ENCODE measurements at places on chromosomes 7 and 10.
A peak's percentile ranks its signal among the peaks of the same experiment; 100 is the strongest.

GRCh38 chr10:81215498-81215897, 659.5 kb upstream of the NRG3 start:
- H3K27ac ChIP-seq = no peak overlapping the region
- DNase-seq = no peak
- H3K4me1 ChIP-seq = no peaks in the 10 kb centered on the region
- no peaks in the 10 kb centered on the region for H3K36me3 ChIP-seq

- H3K27me3 ChIP-seq = no peaks in the 10 kb centered on the region
- no peak overlapping the region for H3K4me3 ChIP-seq
- H3K27ac ChIP-seq = no peak overlapping the region
- DNase-seq = no peak
- H3K4me1 ChIP-seq = no peaks in the 10 kb centered on the region
Observed at GRCh38 chr10:71351628-71352319, 32.7 kb downstream of the SLC29A3 start.

DNA sequence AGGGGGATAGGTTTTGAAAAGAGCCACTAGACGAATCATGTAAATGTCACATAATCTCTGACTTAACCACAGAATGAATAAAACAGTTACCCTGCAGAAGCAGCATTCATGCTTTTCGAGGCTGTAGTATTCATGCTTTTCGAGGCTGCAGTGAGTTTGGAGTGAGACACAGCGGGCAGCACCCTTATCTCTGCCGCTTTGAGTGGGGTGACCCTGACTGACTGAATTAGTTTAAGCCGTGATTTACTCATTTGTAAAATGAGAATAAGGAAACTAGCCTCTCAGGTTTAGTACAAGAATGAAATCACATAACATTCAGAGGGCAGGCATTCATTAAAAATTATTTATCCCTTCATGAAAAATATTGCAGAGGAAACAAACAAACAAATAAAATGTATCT, 92.8 kb upstream of the KMT2C start:
- no peak for DNase-seq
- H3K36me3 ChIP-seq = no peaks in the 10 kb centered on the region
- H3K4me3 ChIP-seq = no peak overlapping the region
- no peak overlapping the region for H3K27ac ChIP-seq
- H3K4me1 ChIP-seq = no peaks in the 10 kb centered on the region
- H3K27me3 ChIP-seq = no peaks in the 10 kb centered on the region

DNA sequence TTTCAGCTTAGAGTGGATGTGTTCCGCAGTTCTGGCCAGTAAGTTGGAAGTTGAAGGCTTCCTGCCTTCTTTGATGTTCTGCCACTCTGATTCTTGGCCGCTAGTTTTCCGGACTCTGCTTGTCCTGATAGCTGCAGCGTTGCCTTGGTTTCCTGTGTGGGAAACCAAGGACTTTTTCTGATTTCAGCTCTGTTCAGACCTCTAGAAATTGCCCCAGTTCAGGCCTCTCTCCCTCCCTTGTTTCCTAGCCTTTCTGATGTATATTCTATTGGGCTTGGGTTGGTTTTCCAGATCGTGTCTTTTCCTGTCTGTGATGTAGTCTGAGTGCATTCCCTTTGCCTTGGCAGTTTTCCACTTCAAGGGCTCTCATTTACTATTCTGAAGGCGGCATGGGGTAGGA, 318.7 kb downstream of the BBS9 start:
- H3K27ac ChIP-seq = no peak overlapping the region
- H3K36me3 ChIP-seq = no peaks in the 10 kb centered on the region
- DNase-seq = no peak
- H3K4me1 ChIP-seq = peaks cover 5% of the 10 kb centered on the region
- no peak overlapping the region for H3K4me3 ChIP-seq

GRCh38 chr7:25813381-25813780, 338.6 kb upstream of the NFE2L3 start:
- no peak for DNase-seq
- no peak overlapping the region for H3K4me3 ChIP-seq
- no peak overlapping the region for H3K27ac ChIP-seq
- peaks cover 12% of the 10 kb centered on the region for H3K27me3 ChIP-seq
- no peaks in the 10 kb centered on the region for H3K4me1 ChIP-seq

DNA sequence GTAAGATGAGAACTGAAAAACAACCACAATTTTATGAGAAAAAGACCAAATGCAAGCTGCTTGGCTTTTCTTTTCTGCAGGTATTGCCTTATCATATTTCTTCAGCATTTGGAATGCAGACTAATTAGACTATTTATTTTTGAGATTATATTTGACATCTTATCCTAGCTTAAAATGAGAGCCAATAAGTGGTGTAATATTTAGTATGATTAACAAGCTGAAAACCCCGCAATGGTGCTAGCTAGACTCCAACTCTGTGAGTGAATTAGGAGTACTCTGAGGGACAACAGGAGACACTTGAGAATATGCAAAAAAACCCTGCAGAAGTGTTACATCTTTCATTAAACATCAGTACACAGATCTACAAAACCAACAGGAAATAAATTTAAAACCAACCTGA, 180.3 kb upstream of the MEOX2 start:
- H3K4me3 ChIP-seq = no peak overlapping the region
- no peak for DNase-seq
- H3K4me1 ChIP-seq = no peaks in the 10 kb centered on the region
- no peaks in the 10 kb centered on the region for H3K27me3 ChIP-seq

DNA sequence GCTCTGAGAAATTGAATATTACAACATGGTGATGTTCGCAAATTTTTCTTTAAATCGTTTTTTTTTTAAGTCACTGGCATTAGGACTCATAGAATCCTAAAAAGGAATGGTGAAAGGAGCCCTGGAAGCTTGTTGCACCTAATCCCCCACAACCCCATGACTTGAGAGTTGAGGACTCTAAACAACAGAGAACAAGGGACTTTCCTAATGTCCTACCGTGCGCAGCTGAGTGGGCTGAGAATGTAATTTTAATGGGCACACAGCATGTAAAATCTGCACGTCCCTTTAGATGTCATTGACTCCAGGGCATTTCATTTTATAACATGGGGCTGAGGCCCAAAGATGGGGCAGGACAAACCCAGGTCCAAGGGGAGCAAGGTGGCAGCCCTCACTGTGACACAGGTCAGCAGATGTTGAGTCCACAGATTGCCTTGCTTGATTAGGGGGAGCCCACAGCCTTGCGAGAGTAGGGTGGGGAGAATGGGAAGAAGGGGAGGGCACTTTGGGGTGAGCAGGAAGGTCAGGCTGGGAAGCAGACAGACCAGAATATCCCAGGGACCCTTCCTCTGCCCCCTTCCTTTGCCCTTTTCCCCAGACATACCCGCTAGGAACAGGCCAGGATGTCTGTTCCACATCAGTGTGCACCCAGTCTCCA, 208.4 kb upstream of the ZMIZ1 start:
- no peak overlapping the region for H3K4me3 ChIP-seq
- no peak for DNase-seq
- no peaks in the 10 kb centered on the region for H3K4me1 ChIP-seq

- peaks cover 31% of the 10 kb centered on the region for H3K4me1 ChIP-seq
- DNase-seq = no peak
- no peak overlapping the region for H3K4me3 ChIP-seq
Observed at GRCh38 chr10:116720241-116720643, 22.1 kb downstream of the HSPA12A start.

DNA sequence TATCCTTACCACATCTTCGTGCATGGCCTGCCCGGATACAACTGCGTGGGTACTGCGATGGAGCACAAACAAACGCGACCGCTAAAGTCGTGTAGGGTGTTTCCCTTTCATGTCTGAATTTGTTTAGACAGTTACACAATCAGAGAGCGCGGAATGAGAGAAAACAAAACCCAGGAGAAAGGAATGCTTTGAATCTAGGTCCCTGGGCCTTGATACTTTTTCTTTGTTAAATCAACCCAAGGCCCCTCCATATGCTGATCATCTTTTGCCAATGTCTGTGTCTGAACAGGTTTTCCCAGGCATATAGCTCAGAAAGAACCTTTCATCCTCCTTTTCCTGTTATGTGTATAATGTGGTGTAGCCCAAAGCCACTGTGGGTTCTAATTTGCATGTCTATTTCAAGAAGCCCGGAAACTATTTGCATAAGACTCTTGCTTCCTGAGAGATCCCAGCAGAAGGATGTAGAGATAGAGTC, 145.8 kb downstream of the FRMD4A start:
- peaks cover 26% of the 10 kb centered on the region for H3K27me3 ChIP-seq
- H3K4me1 ChIP-seq = peaks cover 26% of the 10 kb centered on the region
- H3K27ac ChIP-seq = peak overlapping the region; percentile 52
- H3K36me3 ChIP-seq = no peaks in the 10 kb centered on the region
- no peak for DNase-seq

- no peaks in the 10 kb centered on the region for H3K4me1 ChIP-seq
- DNase-seq = no peak
- H3K27ac ChIP-seq = no peak overlapping the region
- H3K27me3 ChIP-seq = no peaks in the 10 kb centered on the region
- no peak overlapping the region for H3K4me3 ChIP-seq
Observed at GRCh38 chr7:143492043-143492471, 14.4 kb downstream of the TAS2R41 start.

DNA sequence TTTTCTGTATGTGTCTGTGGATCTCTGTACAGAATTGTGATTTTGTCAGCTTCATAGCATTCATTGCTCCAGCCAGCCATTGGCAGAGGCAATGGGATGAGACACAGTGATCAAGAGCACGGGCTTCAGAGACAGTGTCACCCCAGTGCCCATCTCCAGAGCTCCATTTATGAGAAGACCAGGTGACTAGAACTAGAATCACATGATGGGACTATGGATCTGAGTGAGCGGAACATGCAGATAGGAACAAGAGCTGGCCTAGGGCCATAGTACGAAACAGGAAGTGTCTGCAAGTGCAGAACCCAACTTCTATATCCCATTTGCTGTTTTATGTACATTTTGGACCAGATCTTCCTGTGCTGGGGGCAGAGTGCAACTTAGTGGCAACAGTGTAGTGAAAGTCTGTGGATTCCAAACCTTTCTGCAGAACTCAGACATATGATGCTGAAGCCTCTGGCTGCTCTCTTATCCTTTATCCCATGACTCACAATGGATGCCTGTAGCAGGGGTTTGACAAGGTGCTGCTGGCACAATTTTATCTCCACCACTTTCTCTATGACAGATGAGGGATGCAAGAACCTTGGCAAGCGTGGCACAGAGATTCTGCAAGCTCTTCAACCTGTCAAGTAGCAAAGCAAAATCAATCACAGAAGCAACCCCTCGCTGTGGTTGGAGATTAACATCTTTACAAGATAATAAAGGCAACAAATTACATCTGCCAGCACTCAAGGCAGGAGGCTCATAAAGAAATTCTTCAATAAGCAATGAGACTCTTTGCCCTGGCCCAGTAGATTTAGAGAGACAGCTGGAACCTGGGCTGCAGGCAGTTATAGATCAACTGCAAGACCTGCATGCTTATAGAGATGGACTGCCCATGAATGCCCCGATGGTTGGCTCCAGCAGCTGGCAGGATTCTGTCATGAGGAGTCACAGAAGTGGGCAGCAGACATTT, 681.3 kb downstream of the TNS3 start:
- no peak overlapping the region for H3K4me3 ChIP-seq
- no peaks in the 10 kb centered on the region for H3K4me1 ChIP-seq
- H3K36me3 ChIP-seq = no peaks in the 10 kb centered on the region
- no peak for DNase-seq
- H3K27ac ChIP-seq = no peak overlapping the region

GRCh38 chr10:133324857-133325260, 11.8 kb downstream of the CALY start:
- H3K4me3 ChIP-seq = peak overlapping the region; percentile 34
- H3K27ac ChIP-seq = no peak overlapping the region
- DNase-seq = no peak
- H3K4me1 ChIP-seq = peaks cover 27% of the 10 kb centered on the region
- H3K36me3 ChIP-seq = no peaks in the 10 kb centered on the region

GRCh38 chr10:26336979-26337378, 101.2 kb upstream of the APBB1IP start:
- no peak overlapping the region for H3K27ac ChIP-seq
- H3K27me3 ChIP-seq = no peaks in the 10 kb centered on the region
- no peak for DNase-seq
- H3K36me3 ChIP-seq = no peaks in the 10 kb centered on the region
- no peak overlapping the region for H3K4me3 ChIP-seq
- H3K4me1 ChIP-seq = peaks cover 5% of the 10 kb centered on the region

DNA sequence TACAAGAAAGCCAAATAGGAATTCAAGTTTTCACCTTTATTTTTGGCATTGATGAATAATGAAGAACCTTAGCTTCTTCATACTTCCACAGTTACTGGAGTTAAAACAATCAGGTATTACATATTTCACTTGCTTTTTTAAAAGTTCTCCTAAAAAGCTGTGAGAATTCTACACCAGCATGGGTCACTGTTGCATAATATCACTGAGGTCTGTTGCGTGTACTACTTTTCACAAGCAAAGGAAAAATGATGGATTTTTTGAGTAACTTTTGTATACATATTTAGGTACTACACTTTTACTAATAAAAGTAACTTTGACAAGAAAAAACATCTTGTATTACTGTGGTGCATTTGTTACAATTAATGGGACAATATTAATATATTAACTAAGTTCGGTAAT, 15.2 kb downstream of the FAM24B start:
- no peak overlapping the region for H3K4me3 ChIP-seq
- no peak overlapping the region for H3K27ac ChIP-seq
- no peaks in the 10 kb centered on the region for H3K36me3 ChIP-seq
- H3K27me3 ChIP-seq = no peaks in the 10 kb centered on the region
- no peaks in the 10 kb centered on the region for H3K4me1 ChIP-seq

GRCh38 chr10:123848564-123849457, 42.8 kb downstream of the CPXM2 start:
- H3K36me3 ChIP-seq = no peaks in the 10 kb centered on the region
- no peak for DNase-seq
- H3K4me1 ChIP-seq = no peaks in the 10 kb centered on the region
- no peak overlapping the region for H3K27ac ChIP-seq
- H3K4me3 ChIP-seq = no peak overlapping the region

GRCh38 chr7:158847451-158847866, 8.9 kb upstream of the DYNC2I1 start:
- H3K27me3 ChIP-seq = no peaks in the 10 kb centered on the region
- H3K4me3 ChIP-seq = peak overlapping the region; percentile 43
- peaks cover 21% of the 10 kb centered on the region for H3K4me1 ChIP-seq
- DNase-seq = no peak

GRCh38 chr10:121851786-121852185, 76.0 kb downstream of the ATE1 start:
- no peak overlapping the region for H3K4me3 ChIP-seq
- H3K27ac ChIP-seq = no peak overlapping the region
- H3K4me1 ChIP-seq = no peaks in the 10 kb centered on the region
- peaks cover 26% of the 10 kb centered on the region for H3K36me3 ChIP-seq
- no peaks in the 10 kb centered on the region for H3K27me3 ChIP-seq

All from CD4-positive, alpha-beta T cell (primary cell).